Activated naive CD4-positive, alpha-beta T cell treated with anti-CD3 and anti-CD28 coated beads, Interleukin-2, amount 10 ng/mL, durations not matched to agents 7 days and 5 days (primary cell): ENCODE measurements at places on chromosomes 2 and 18.
A peak's percentile ranks its signal among the peaks of the same experiment; 100 is the strongest.

- no peak for DNase-seq
These were observed 9.2 kb upstream of the ADCY3 start for GRCh38 chr2:24929230-24929629.

DNA sequence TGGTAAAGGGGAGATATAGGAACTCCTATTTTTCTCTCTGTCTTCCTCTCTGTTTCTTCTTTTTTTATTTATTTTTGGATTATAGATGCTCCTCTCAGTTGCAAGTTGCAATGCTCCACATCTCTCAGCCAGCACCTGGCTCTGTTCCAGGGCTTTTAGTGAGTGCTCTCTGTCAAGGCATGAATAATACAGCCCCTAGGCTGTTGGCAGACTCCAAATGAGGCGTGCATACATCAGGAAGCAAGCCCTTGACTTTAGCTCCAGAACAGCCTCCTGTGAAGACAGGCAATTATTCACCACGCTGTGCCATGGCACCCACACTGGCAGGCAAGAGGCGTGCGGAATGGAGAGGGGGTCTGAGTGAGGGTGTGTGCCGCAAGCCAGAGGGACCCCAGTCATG lies 228.1 kb upstream of the PXDN start:
- no peak for DNase-seq

GRCh38 chr18:23057096-23057495 lies 78.2 kb upstream of the CABLES1 start:
- DNase-seq = no peak

DNA sequence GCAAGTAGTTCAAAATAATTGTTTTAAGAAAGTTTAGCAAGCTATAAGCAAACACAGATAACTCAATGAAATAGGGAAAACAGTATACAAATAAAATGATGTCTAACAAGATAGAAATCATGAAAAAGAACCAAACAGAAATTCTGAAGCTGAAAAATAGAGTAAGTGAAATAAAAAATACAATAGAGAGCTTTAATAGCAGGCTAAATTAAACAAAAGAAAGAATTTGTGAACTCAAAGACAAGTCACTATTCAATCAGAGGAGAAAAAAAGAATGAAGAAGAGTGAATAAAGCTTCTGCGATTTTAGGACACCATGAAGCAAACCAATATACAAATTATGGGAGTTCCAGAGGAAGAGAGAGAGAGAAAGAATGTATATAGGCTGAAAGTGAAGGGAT lies 576.8 kb downstream of the STK39 start:
- DNase-seq = no peak

GRCh38 chr2:71455741-71456569 lies 2.6 kb downstream of the DYSF start:
- no peak for DNase-seq

DNA sequence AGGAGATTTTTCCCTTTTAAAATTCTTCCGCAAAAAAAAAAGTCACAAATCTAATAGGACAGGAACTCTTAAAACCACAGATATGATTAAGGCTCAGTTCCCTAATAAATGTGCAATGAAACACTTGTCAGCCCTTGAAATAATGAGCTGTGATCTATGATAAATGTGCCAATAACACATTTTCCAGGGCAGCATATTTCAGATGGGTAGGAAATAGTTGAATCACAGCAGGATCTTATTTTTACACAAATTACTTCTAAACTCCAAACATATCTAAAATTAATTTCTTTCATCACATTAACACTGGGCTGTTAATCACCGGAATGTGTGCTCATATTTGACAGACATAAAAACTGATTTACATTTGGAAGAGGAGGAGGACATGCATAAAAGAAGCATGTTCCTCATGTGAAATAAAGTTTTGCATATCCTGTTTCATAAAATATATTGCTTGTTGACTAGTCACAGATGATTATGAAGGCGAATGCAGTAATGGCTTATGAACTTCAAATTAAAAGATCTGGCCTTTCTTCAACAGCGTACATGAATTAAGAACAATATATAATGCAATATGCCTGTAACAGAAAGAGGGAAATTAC lies 281.4 kb downstream of the PAX3 start:
- DNase-seq = no peak

GRCh38 chr18:65706646-65707045 lies 44.2 kb upstream of the CDH7 start:
- DNase-seq = no peak

- DNase-seq = no peak
These were observed 42.9 kb downstream of the MREG start for GRCh38 chr2:215970425-215970824.

DNA sequence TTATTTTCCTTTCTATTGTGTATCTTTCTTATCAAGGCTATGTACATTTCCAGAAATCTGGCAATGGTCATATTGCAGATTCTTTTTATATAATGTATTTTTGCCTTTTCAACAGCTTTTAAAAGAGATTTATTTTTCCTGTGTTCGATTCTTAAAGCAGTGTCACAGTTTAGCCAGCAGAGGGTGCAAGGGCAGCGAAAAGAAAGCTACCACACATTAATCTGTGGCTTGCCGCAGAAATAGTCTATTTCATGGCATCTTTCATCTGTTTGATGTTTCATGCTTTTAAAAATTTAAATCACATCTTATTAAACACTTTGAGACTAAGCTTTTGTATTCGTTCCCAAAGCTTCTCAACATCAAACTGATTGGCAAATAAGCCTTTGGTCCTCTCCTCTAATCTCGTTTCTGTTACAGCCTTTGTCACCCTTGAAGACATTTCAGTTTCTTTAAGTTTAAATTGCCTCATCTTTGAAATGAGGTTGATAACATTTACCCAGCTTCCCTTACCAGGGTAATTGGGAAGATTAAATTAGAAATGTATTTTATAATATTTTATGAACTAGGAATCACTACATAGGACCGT lies 73.3 kb downstream of the PIK3C3 start:
- DNase-seq = peak; percentile 41

DNA sequence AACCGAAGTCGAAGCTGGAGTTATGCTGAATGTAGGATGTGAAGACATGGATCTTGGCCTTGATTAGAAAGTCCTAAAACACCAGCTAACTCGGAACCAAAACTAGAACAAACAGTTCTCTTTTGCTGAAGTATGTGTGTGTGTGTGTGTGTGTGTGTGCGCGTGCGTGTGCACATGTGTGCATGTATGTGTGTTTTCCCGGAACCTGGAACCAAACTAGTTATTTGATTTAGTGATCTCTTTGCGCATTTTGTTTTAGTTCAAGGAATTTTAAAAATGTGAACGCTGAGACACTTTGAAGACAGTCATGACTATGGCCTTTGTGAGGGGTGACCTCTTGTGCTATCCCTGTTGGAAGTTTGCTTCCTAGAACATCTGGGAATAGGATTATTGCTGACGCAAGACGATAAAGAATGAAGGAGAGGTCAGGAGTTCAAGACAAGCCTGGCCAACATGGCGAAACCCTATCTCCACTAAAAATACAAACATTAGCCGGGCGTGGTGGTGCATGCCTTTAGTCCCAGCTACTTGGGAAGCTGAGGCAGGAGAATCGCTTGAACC lies 23.8 kb downstream of the FHL2 start:
- no peak for DNase-seq

GRCh38 chr18:77970814-77971213 lies 721.2 kb downstream of the GALR1 start:
- DNase-seq = no peak

DNA sequence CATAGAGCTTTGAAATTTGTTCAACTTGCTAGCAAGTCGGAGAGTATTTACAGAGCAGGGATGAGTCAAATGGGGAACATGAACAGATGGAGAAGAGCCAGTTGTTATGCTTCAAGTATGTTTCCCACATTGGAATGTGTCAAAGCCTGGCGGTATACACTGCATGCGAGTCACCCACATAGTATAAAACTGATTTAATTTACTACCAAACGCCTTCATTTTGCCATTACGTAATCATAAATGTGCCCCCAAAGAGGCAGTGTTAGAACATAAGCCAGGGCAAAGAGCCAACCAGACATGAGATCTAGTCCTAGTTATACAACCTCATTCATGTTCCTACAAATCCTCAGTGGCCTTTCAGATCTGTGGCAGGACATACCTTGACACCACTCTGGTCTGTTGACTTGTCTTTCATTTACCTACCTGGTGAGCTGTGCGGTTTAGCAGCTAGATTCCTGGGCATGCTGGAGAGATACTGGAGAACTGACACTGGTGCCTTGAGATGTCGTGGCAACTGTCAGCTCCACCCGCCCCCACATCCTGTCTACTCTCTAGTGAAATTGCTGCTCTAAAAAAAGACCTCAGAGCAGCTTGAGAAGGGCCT lies 21.7 kb upstream of the NRP2 start:
- peak; percentile 71 for DNase-seq

DNA sequence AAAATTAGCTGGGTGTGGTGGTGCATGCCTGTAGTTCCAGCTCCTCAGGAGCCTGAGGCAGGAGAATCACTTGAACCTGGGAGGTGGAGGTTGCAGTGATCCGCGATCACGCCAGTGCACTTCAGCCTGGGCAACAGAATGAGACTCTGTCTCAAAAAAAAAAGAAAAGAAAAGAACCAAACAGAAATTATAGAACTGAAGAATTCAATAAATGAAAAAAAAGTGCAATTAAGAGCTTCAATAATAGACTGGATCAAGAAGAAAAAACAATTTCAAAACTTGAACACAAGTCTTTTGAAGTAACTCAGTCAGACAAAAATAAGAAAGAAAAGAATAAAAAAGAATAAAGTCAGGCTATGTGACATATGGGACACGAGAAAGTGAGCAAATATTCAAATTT lies 175.8 kb upstream of the ZSWIM2 start:
- no peak for DNase-seq

GRCh38 chr18:70468861-70469547 lies 180.2 kb downstream of the SOCS6 start:
- DNase-seq = no peak

- DNase-seq = no peak
These were observed 162.4 kb downstream of the DDX1 start for GRCh38 chr2:15753811-15754702.

DNA sequence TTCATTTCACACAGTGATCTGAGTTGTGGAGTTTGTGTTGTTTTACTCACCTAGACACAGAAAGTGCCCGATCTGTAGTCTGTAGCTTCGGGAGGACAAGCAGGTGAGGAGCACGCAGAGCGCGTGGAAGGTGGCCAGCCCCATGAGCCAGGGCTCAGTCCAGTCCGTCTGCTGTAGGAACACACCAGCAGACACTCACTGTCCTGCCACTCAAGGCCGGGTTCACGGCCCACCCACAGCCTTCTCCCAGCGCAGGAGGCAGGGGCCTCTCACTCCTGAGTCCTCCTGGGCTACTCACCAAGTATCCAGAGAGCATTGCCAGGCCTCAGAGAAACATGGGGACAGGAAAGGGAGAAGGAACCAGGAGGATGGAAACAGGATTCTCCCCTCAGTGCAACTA lies 1.7 kb downstream of the TMEM18 start:
- DNase-seq = no peak

DNA sequence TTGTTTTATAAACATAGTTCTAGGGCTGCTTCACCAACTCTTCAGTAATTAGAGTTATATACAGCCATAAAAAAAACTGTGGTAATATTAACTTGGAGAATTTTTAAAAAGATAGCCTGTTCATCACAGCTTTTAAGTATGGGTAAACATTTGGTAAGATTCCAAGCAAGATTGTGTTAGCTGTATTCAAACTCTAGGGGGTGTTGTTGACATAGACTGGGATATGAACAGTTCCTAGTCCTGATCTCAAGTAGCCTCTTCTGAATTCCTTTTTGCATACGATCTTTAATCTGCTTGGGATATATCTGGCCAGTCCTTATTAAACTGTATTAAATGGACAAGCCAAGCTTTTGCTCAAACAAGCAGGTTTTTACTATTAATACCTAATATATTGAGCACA lies 13.4 kb downstream of the NOP58 start:
- no peak for DNase-seq

DNA sequence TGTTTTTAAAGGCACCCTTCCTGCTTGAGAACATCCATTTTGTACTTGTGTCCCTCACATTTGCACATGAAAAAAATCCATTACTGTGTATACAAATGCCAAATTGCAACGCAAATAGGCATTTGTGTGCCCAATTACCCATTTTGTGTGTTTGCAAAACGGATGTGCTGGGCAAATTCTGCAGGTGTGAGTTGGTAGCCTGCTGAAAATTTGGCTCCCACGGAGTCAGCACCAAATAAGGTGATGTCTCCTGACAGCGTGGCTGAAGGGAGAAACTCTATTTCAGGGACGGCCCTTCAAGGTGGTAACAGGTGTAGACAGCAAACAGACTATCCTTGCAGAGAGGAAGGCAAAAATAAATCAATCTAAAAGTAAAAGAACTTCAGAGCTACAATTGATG lies 661.1 kb downstream of the BCL11A start:
- DNase-seq = no peak

GRCh38 chr18:46158499-46158898 lies 54.3 kb downstream of the HAUS1 start:
- no peak for DNase-seq

- DNase-seq = no peak
These were observed 27.2 kb upstream of the BBS5 start for GRCh38 chr2:169452080-169452479.

DNA sequence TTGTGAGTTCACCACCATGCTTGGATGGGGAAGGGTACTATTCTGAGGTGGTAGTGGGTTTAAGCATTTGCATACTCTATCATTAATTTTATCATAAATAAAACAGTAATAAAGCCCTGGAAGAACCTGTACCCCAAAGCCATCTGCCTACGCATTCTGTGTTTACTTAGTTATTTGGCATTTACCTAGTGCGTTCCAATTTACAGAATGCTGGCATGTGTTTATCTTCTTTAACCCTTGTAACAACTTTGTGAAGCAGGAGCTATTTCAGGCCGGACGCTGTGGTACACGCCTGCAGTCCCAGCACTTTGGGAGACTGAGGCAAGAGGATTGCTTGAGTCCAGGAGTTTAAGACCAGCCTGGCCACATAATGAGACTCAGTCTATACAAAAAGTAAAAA lies 17.8 kb upstream of the ODC1 start:
- DNase-seq = no peak

DNA sequence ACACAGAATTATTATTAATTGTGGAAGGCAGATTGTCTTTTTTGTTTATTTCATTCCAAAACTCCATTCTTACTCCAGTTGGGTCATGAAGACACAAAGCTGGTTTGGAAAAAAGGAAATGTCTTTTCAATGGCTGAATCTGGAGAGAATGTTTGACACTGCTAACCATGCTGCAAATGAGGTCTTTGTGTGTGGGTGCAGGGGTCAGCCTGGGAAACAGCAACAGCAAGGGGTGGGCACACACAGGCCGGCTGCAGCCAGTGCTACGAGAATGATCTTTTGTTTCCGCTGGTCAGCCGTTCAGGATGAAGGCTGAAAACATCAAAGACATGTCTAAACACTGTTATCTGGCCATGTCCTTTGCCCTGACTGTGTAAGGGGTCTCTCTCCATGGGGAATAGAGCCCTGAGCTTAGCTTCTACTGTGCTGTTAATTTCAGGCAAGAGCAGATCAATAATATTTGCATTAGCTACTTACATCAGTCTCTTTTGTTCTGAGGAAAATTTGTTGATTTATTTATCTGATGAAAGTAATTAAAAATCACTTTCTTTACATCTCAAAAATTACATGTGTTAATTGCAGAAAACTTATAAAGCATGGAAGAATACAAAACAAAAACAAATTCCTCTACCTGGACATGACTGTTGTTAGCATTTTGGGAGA lies 33.3 kb upstream of the E2F6 start:
- no peak for DNase-seq
